ENCODE measurements at places on chromosomes 16 and 17.

DNA sequence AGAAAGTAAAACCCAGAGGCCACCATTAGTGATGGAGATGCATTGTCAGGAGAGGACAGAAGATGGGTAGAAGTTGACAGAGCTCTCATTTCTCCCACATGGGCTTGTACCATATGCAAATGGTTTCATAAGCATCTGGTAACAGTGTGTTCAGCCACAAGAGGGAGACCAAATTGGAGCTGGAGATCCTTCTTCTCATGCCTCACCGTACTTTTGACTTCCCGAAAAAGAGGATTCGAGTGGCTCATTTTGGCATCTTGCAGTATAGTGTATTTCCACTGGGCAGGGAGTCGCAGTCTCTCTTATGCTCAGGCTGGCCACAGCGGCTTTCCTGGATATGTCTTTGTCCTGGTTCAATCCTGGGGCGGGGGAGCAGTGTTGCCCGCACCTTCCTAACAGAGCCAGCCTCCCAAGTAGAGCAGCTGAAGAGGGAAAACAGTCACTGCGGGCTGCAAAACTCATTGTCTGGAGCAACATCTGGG is 23.8 kb downstream of the TBC1D3B start:
- ATAC-seq, result no peak

GRCh38 chr17:41692722-41693521 is 4.2 kb downstream of the EIF1 start:
- ATAC-seq, result no peak

DNA sequence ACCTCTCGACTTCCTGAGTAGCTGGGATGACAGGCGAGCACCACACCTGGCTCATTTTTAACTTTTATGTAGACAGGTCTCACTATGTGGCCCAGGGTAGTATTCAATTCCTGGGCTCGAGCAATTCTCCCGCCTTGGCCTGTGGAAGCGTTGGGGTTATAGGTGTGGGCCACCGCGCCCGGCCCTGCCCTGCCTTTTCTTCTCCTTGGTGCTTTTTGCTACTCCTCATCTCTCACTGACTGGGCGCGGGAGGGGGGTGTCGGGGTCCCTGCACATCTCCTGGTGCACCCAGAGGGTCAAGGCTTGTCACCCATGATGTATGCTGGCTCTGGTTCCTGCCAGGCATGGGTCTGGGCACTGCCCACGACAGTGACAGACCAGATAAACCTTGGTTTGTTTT is 2.9 kb downstream of the MCRIP2 start:
- no peak for ATAC-seq

DNA sequence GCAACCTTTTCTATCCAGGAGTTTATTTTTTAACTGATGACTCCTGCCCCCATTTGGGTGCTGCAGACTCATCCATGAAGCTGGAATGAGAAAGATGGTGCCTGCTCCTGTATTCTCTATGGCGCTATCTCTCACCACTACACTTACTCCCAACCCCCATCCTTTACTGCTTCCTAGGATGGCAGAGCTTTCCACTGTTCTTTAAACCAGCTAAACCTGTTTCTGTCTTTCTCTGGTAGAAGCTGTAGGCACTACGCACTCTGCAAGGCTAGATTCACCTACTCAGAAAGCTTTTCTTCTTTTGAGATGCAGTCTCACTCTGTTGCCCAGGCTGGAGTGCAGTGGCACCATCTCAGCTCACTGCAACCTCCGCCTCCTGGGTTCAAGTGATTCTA is 47.0 kb downstream of the ADAMTS18 start:
- no peak for ATAC-seq

DNA sequence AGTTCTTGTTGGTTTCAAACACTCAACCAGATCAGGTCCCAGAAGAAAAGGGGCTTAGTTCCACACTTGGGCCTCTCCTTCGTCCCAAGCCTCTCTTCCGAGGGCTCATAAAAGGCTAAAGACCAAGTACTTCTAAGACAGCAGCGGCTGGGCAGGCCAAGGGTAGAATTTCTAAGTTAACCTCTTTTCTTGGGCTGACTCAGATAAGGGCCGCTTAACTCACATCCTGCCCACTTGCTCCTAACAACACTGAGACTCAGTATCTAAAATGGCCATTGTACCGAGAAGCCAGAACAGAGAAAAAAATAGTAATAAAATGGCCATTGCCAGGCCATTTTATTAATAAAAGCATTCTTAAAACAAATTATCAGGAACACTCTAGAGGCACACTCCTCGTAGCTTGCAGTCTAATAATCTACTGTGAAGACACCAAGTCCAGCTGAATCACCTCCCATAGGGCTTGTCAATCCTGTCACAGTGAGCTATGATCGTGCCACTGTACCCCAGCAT is 42.1 kb downstream of the RANBP10 start:
- no peak for ATAC-seq

GRCh38 chr17:37650419-37651003 is 7.3 kb upstream of the DDX52 start:
- no peak for ATAC-seq

DNA sequence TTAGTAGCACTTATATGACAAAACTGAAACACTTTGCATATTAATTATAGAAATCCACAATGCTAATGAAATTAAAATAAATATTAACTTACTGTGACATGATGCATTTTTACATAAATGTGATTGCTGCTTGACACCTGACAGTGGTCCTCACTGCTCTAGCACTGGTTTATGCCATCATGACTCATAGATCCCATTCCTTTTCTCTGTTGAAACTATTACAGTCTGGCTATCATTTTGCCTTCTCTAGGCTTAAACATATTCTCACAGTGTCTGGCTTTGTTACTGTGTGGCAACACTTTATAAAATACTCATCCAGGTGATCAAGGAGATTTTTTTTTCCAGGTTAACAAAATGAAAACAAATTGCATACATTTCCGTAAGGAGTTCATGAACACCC is 108.0 kb downstream of the MRTFB start:
- no peak for ATAC-seq

DNA sequence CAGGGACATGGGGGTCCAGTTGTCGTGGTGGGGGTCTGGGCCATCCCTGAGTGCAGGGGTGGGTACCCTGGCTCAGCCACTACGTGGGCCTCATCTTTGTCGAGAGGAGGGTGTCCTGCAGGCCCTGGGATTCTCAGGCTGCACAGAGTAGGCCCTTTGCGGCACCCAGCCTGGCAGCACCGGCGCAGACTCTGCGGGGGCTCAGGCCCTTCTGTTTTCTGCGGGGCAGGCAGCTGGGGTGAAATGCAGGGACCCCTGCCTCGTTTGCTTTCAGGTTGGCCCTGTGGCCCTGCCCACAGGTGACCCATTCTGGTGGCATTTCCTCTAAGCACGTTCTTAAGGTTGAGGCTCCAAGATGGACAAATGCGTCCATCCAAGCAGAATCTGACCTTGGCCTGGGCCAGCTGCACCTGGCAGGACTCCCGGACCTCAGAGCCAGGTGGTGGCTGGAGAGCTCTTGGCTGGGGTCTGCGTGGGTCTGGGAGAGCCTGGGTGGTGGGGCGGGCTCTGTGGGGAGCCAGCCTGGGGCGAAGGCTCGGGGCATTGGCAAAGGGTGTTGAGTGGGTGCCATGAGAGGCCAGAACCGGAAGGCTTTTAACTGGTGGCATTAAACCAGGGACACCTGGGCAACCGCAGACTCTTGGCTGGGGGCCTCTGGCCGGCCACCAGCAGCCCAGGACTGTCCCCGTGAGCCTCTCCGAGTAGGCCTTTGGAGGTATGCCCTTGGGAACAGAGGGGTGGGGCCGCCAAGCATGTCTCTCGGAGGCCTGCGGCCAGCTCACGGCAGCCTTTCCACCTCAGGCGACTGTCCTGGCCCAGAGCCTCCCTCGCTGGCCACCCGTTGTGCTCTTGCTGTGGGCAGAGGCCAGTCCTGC is 16.9 kb downstream of the PRSS27 start:
- no peak for ATAC-seq

GRCh38 chr16:54712866-54713265 is 217.8 kb upstream of the IRX5 start:
- ATAC-seq, result no peak

- ATAC-seq, result peak; percentile 10
Observed at GRCh38 chr17:68238164-68238870, 9.5 kb upstream of the AMZ2 start.

DNA sequence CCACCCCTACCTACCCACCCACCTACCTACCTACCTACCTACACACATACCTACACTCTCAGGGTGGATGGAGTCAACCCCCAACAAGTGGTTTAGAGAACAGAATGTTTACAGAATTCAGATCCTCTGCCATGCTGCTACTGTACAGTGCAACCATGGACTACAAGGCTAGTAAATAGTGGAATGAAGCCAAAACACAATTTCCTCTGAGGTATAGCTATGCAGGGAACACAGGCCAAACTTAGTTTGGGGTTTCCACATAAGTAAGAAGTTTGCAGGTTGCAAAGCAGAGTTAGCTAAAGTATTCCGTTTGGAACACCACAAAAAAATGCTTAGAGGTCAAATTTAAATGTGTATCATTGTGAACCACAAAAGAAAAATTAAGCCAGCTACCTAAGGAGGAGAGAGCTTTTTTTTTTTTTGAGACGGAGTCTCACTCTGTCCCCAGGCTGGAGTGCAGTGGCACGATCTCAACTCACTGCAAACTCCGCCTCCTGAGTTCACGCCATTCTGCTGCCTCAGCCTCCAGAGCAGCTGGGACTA is 2.7 kb upstream of the AP1G1 start:
- no peak for ATAC-seq

DNA sequence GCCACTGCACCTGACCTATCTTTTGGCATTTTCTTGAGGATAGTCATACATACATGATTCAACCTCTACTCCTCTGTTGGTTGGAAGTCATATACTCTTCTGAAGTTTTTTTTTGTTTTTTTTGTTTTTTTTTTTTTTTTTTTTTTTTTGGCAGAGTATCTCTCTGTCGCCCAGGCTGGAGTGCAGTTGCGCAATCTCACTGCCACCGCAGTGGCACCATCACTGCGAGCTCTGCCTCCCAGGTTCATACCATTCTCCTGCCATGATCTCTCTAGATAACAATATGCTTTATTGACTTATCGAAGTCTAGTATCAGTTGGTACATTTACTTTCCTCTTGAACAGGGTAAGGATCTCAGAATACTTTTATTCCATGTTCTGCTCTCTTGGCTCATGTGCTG is 224.2 kb upstream of the WSCD1 start:
- ATAC-seq, result no peak

- peak; percentile 50 for ATAC-seq
Observed at GRCh38 chr17:64120159-64120810, 9.7 kb downstream of the ERN1 start.

- no peak for ATAC-seq
Observed at GRCh38 chr17:78390241-78391050, 12.0 kb downstream of the PGS1 start.

- ATAC-seq, result no peak
Observed at GRCh38 chr16:12589676-12590075, 214.0 kb downstream of the CPPED1 start.

GRCh38 chr16:88341551-88342290 is 41.0 kb upstream of the ZNF469 start:
- no peak for ATAC-seq

DNA sequence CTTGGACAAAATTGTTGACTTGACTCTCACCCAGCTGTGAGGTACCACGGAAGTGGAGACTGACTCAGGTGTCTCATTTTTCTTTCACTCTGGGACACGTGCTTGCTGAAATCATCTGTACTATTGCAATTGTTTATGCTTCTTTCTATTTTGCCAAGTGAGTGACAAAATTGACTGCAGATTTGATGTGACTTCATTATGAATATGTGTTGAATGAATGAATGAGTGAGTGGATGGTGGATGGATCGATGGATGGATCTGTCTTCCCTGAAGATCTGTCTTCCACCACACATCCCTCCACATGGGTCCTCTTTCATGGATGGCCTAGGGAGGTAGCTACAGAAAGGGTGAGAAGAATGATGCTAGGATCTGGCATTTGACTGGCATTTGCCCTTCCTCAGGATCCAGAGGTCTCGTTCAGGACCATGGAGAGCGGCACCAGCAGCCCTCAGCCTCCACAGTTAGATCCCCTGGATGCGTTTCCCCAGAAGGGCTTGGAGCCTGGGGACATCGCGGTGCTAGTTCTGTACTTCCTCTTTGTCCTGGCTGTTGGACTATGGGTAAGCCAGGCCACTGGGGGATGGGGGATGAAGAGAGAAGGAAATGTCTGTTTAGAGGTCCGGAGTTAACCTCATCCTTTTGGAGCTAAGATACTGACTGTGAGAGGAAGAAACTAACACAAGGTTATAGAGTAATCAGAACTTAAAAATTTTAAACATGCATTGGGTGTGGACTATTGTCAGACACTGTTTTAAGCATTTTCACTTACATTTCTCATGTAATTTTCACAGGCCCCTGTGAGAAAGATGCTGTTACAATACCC is 12.7 kb downstream of the SLC5A11 start:
- ATAC-seq, result no peak

DNA sequence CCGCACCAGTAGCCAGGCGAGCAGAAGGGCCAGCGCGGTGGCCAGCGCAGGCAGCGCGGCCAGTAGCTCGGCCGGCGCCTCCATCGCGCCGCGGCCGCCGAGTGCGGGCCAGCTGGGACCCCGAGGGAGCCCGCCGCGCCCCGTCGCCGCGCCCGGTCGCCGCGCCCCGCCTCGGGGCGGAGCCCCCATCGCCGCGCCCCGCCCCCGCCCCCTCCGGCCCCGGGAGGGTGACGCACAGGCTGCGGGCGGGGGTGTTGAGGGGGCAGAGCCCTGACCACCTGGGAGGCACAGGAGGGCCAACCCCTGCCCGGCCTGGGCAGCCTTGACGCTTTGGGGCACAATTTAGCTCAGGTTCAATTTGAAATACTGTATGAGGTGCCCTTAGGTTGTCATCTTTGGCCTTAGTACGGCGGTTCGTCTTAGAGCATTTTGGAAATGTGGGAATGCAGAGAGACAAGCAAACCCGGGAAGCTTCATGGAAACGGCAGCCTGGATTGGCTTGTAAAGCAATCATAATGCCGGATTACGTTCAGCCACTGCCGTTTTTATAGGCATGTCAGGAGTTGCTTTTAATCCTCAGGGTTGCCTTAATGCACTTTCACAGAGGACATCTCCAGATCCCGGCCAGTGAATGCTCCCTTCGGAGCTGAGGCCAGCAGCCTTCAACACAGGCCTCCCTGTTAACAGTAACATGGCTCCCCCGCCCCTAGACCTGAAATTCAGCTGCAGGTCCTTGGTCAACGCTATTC is at the start of gene MXRA7:
Gene MXRA7, minus strand, starts transcription at position 103 of the 749 bp plus-strand sequence. Its CDS starts 19 bp downstream, at position 84.
- ATAC-seq, result peak; percentile 74

DNA sequence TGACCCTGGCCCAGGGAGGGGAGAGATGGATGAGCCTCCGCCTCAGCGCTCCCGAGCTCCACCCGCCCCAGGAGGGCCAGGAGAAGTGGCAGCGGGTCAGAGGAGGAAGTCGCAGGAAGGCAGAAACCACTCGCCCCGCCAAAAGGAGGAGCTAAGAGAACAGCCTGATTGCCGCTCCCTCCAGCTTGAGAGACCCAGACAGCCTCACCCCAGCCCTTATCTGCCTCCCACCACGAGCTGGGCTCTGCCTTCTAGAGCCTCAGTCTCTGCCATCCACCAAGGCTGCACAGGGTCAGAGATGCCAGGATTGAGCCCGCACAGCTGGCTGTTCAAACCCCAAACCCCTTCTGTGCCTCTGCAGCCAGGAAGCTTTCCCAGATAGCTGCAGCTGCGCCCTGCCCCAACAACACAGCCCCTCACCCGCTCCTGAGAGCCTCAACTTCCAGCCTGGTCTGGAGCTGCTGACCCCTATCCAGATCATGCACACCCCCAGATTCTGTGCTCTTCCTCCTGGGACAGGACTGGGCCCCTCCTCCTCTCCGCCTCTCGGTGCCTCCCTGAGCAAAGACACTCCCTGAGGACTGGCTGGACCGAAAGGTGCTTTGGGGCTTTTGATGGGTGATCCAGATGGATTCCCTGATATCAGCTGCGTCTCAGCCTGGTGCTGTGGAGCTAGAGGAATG is 1.0 kb upstream of the ATP2A3 start:
- peak; percentile 54 for ATAC-seq
